Kidney glomerular epithelial cell (primary cell): ENCODE measurements at places on chromosomes 16 and 17.

GRCh38 chr17:42305543-42306384, 17.5 kb downstream of the STAT5A start:
- DNase-seq, result no peak

DNA sequence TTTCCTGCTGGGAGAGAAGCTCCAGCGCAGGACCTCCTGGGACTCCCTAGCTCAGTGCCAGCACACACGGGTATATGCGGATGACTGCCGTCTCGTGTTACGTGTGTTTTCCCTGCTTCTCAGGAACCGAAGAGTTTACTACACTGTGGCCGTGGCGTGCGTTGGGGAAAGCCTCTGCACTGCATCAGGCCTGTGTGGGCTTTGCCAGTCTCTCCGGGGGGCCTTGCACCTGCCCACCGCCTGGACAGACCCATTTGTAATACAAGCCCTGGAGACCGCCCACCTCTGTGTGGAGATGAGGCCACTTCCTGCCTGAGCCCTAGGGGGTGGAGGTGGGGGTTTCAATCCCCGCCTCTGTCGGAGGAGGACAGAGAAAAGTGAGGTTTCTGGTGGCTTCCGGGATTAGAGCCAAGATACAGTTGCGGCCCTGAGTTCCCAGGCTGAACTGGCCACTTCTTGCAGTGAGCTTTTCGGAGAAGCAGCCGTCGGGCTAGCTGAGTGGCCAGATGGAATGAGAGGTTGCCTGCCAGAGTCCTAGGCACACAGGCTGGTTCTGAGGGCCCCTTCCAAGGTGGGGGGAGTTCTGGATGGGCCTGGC, 43.4 kb upstream of the GSE1 start:
- DNase-seq, result no peak

DNA sequence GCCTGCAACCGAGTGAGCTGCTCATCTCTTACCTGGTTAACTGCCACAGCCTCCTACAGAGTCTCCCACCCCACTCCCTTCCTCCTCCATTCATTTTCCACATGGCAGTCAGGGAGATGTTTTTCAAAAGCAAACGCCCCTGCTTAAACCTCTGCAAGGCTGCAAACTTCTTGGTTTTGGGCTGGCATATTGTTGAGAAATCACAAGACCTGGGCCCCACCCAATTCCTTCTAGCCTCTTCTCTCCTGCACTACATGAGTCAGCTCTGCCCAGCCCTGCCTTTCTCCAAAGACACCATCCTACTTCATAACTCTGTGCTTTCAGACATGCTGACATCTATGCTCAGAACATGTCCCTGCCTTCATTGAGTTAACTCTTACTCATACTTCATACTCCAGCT, 136.1 kb downstream of the SPACA3 start:
- no peak for DNase-seq

- DNase-seq, result no peak
These were observed 43.8 kb downstream of the PIMREG start for GRCh38 chr17:6488008-6488539.

DNA sequence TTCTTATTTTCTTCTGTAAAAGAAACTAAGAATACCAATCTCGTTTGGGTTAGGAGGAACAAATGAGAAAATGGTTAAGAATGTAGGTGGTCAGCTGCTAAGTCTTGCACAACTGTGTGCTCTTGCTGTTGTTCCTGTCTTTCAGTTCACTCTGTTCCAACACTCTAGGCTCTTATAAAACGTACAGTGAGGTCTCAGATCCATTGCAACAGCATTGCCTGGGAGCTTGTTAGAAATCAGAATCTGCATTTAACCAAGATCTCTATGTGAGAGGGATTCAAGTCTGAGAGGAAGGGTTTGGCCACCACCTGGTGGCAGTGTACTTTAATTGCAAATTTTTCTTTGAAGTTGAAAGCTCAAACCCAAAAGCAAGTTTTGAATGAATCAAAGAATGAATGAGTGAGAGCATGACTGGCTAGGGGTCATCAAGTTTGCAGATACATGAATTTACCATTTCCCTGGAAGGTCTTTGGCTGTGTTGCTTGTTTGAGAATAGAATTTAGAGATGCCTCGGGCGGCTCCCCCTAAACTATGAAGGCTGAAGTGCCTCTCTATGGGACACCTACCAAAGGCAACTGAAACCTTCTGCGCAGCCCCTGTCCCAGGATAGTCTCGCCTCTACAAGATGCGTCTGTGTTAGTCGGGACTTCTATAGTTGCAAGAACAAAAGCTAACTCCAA, 2.5 kb downstream of the ALOX15B start:
- peak; percentile 56 for DNase-seq

GRCh38 chr16:51651061-51651466, 500.0 kb upstream of the SALL1 start:
- DNase-seq, result no peak

DNA sequence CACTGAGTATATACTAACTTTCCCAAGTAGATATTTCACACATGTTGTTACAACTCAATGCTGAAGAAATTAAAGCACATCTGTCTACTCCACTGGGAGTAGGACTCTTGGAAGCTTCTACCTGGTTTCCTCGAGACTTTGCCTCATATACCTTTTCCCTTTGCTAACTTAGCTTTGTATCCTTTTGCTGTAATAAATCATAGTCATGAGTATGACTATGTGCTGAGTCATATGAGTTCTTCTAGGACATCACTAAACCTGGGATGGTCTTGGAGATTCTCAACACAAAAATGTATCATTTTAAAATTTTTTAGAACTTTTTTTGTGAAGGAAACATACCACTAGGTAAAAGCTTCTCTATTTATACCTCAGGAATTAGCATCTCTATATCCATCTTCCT, 39.8 kb downstream of the ABCA5 start:
- no peak for DNase-seq
